ENCODE measurements at places on chromosomes 4 and X.

GRCh38 chr4:87012265-87012953 is 77.6 kb downstream of the AFF1 start:
- no peak for DNase-seq

GRCh38 chr4:87895964-87896621 is 63.3 kb downstream of the MEPE start:
- DNase-seq: peak; percentile 85

- DNase-seq: no peak
Measured at GRCh38 chr4:119841361-119841760, 212.8 kb upstream of the PDE5A start.

DNA sequence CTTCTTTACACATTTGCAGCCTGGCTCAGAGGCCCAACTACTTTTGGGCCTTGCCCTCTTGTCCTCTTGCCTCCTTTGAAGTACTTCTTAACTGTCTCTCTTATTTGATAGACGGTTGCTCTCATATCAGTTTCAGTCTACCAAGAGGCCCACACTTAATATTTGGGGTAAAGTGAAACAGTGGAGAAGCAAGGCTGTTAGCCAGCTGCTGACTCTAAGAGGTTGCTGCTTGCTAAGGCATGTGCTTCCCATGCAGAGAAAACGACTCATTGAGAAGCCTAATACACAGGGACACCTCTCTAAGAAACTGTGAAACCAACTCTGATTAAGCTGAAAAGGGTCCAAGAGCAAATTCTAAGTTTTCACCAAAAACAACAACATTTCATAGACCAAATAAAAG is 94.6 kb downstream of the PPP3CA start:
- no peak for DNase-seq

DNA sequence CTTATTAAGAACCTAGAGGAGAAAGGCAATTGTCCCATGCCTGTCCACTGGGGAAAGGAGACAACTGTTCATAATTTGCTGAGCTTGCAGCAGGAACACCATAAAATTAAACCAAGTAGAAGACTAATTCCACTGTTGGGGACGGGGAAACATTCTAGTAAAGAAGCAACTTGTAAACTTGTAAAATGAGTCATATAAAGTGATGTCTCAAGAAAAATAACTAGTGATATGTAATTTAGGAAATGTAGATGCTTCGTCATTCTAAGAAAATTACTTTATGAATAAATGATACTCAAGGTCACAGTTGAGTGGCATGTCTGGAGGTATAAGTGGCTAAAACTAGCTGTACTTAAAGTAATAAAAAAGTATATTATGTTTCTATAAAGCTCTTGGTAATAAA is 121.2 kb upstream of the MID1 start:
- no peak for DNase-seq

DNA sequence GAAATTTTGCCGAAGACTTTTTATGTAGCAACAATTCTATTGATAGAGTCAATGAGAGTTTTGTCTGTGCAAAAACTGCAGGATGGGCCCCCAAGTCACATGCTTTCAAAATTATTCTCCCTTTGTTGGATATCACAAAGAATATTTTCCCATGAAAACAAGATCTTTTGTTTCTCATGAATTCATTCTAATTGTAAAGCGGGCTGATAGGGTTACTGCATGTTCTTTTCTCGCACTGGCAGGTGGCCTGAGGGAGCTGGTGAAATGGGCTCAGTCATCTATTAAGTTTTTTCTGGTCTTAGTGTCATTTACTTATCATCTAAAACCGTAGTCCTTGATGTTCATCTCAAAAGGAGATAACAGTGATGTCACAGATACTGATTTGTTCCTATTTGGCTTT is 44.2 kb downstream of the MID1IP1 start:
- no peak for DNase-seq

DNA sequence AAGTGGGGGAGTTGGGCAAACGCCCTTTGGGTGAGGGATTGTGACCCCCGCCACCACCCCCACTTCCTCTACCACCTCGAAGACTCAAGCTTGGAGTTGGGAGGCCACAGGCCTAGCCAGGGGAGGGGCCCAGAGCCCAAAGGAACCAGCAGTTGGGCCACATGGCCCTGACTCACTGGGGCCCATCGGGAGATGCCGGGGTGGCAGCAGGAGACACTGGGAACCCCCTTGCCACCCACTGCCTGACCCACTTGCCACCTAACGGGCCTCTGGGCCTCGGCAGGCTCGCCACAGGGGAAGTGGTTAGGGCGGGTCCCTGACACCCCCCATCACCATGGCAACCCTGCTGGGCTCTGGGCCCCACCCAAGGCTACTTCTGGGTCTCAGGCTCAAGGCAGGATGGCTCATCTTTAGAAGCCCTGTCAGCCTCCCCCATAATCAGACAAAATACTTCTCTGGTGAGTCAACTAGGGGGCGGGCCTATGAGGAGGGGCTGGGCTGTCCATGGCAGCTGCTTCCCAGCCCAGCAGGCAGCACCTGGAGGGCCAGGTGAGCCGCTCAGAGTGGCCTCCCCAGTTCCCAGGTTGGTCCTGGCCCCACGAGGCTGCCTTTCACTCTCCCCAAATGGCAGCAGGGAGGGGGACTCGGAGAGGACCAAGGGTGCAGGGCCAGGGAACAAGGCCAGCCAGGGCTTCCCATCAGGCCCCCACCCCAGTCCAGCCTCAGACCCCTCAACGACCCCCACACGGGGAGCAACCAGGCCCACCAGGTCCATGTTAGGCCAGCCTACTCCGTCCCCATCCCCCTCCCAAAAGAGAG is 5.6 kb downstream of the FLNA start:
- peak; percentile 92 for DNase-seq

DNA sequence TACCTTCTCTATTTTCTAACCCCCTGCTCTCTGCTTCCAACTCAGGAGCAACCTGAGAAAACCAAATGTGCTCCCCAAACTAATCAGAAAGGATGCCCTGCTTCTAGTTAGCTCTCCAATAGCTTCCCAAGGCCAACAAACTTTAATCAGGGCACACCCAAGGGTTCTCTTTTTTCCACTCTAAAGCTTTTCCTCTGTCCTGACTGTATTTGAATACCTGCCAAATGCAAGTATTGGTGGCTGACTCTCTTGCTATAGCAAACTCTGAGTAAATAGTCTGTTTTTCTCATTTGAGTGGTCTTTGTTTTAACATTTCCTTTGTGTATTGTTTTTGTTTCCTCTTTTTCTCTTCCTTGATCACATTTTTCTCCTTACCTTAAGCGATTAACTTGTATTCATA is 52.5 kb downstream of the GBA3 start:
- no peak for DNase-seq

- no peak for DNase-seq
Measured at GRCh38 chrX:129642641-129643040, 12.1 kb downstream of the APLN start.

DNA sequence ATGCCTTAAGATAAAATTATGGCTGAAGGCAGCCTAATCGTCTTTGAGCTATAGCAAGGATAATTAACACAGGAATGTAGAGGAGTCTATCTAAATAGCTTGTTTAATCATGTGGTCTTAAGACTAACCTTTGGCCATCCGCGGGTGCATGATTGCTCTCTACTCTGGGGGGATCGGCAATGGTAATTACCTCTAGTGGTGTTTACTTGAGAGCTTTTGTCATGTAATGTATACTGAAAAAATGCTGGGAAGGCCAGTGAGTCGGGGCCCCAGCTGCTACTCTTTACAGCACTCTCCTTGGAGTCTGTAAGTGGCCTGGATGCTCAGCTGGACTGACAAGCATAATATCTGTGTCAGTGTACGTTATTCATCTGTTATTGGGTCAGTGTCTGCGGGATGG is 65.5 kb upstream of the GNPDA2 start:
- DNase-seq: no peak

GRCh38 chr4:86452422-86452891 is 92.6 kb upstream of the MAPK10 start:
- DNase-seq: peak; percentile 43
